ENCODE measurements at places on chromosomes 4 and X. TPM values are rescaled to one million over a fixed set of nuclear protein-coding genes. Genes with fewer than 3 reads are reported as not detected.

- no peak for DNase-seq
Observed at GRCh38 chr4:128385683-128386304, 98.2 kb upstream of the PGRMC2 start.

DNA sequence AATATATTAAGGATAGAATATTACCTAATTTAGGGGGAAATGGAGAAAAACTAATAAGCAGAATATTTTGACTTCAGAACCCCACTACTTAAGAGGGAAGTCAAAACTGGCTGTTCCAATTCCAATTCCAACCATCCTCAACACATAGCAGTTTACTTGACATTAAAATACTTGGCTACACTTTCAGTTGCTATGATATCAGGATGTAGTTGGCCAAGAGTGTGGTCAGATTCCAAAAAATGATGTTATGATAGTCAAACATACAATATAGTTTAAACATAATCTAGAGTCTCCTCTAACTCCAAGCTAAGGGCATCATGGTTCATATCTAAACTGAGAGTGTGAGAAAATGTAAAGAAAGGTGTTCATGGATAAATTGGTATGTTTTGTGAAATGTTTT lies 16.5 kb upstream of the SMIM14 start:
- no peak for DNase-seq

GRCh38 chr4:152257601-152258066 lies 278.3 kb downstream of the FBXW7 start:
- no peak for DNase-seq

The ARHGAP36 gene
- not detected for polyA plus RNA-seq

The PITX2 gene
- not detected for polyA plus RNA-seq

The CENPVL1 gene
- polyA plus RNA-seq, result not detected

The ZFP92 gene
- polyA plus RNA-seq, result 1.5 TPM

The ELOVL6 gene
- 5.5 TPM for polyA plus RNA-seq

Data from lung (tissue), 17 donors.